ENCODE measurements at places on chromosomes 2 and 18.

DNA sequence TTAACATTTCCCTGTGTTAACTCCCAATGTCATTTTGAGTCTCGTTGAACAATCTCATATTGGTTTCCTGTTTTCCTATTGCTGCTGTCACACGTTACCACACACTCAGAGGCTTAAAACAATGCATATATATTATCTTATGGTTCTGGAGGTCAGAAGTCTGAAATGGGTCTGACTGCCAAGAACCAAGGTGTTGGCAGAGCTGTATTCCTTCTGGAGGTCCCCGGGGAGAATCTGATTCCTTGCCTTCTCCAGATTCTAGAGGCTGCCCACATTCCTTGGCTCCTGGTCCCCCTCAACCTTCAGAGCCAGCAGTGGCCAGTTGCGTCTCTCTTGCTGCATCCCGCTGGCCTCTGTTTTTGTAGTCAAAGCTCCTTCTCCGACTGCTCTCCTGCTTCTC lies 17.5 kb downstream of the COL4A4 start:
- DNase-seq, result no peak

- no peak for DNase-seq
Measured at GRCh38 chr18:23540867-23541266, 37.6 kb downstream of the RMC1 start.

DNA sequence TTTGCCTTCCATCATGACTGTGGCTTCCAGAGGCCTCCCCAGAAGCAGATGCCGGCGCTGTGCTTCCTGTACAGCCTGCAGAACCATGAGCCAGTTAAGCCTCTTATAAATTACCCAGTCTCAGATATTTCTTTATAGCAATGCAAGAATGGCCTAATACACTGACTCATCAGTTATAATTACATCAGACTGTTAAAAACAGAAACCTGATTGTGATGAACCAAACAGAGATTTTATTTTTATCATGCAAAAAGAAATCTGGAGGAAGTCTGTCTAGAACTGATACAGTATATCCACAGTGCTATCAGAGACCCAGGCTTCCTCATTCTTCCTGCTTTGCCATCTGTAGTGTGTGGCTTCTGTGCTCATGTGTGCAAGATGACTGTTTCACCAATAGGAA lies 93.4 kb upstream of the MEX3C start:
- DNase-seq, result no peak

DNA sequence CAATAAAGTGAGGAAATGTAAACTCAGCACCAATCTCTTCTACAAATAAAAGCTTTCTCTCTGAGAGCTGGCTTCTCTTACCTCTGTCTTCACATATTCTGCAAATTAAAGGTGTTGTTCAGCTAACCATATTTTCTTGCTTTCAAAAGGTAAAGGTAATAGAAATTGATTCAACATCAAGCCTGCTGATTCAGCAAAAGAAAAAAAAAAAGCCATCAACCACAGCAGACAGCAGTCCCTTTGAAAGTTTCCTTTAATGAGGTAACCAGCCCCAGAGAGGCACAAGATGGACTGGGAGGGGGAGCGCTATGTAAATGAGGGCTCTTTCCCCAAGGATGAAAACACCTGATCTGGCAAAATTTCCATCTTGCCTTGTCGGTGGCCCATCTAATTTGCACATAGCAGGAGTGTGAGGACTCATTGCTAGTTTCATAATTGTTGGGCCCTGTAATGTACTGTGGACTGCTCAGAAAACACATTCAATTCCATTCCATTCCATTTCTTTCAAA lies 154.9 kb upstream of the SOX11 start:
- no peak for DNase-seq

DNA sequence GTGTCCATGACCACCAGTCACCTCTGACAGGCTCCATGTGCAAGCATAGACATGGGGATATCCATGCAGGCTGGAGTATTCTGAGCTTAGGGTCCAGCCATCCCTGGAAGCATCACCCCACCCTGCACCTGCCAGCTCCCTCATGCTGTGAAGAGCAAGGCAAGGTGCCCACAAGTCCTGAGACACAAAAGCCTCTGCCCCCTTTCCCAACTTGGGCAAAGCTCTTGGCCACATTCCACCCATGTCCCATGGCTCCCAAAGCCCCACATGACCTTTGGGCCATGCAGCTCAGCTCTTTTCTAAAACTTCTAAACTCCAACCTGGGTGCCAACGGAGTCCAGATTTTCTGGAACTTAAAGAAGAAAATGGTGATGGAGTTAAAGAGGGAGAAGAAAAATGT lies 99.8 kb upstream of the SH3BP4 start:
- DNase-seq, result no peak

- no peak for DNase-seq
Measured at GRCh38 chr2:51782921-51783765, 751.2 kb upstream of the NRXN1 start.

DNA sequence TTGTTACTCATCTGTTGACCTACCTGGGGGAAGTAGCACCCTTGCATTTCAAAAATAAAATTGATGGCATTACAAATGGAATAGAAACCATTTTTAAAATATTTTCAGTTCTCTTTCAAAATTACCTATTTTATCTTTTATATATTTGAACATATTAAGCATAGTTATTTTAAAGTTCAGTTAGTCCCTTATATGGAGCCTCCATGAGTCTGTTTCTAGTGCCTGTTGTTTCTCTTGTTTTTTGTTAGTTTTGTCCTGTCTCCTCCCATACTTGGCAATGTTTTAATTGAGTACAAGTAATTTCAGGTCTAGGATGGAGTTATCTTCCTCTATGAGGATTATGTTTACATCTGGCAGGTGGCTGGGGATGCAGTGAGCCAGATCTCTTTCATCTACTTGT lies 5.9 kb upstream of the KCNIP3 start:
- DNase-seq, result no peak

DNA sequence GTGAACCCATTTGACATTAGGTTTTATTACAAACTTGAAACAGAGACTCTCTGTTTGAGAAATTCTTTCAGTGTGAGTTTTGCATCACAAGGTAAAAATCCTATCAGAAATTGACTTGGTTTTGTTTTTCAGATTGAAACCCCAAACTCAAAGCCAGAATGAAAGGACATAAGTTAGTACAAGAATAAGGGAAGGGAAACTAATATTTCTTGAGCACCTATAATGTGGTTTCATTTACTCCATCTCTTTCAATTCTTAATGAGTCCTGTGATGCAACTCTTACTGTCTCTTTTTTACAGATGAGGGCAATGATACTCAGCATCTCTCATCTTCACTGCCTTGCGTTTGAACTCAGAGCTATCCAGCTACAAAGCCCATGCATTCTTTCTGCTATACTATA lies 210.0 kb upstream of the SIX3 start:
- DNase-seq, result no peak

DNA sequence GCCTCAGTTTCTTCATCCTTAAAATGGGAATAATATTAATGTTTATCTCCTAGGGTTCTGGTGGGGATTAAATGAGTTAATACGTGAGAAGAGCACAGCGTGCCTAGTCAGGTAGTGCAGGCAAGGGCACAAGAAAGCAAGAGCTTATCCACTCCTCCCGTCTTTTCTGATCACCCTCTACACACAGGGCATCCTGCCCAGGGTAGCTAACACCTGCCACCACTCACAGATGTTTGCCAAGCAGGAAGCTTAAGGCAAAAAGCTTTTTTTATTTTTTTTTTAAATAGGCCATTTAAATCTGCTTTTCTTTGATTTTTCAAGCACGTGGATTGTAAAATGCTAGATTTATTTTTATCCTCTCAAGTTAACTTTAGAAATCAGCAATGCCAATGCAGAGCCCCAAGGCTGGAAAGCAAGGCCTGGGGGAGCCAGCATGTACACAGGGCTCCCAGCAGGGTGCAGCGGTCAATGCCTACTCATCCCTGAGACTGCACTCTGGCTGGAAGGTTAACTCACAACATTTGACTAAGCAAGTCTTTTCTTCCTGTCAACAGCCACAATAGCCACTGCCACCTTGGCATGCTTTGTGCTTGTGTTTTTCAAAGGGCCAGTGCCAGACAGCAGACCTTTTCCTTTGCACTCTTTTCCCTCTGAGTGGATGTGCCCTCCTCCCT lies 86.5 kb upstream of the ACAA2 start:
- DNase-seq, result no peak

- no peak for DNase-seq
Measured at GRCh38 chr2:169018390-169018789, 12.7 kb downstream of the ABCB11 start.
